ENCODE measurements at places on chromosomes 11 and 22.

DNA sequence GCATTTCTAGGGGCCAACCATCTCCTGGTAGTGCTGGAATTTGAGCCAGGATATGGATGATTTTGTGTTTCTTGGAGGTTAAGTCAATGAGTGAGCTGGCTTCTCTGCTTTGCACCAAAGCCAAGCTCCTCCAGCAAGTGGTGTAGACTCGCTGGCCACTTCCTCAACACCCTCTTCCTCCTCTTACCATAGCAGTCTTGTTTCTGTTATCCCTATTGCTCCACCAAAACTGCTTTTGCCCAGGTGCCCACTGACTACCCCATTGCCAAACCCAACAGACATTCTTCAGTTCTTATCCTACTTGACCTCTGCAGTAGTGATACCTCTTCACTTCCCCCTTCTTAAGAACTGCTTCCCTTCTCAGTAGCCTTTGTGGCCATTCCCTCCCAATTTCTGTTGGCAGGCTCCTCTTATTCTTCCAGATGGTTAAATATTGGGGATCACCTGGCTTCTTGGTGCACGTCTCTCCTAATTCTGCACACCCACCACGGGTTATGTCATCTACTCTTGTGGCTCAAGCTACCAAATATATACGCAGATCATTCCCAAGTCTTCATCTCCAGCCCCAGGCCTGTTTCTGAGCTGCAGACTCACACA lies 7.0 kb upstream of the PRG2 start:
- no peak for DNase-seq

DNA sequence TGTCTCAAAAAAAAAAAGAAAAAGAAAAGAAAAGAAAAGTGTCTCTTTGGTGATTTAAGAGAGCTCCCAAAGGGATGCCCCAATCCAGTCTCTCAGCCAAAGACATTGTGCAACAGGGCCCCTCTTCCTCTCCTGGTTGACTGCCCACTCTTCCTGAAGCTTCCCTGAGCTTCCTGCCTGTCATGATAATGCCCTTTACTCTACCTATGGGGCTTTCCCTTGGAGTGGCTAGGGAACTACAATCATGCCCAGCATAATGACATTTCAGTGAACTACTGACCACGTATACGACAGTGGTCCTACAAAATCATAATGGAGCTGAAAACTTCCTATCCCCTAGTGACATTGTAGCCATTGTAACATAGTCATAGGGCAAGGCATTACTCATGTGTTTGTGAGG lies 118.0 kb downstream of the RASSF10 start:
- no peak for DNase-seq

- no peak for DNase-seq
Measured at GRCh38 chr22:31840585-31840984, 86.8 kb downstream of the DEPDC5 start.

GRCh38 chr22:48581796-48582469 lies 1245.7 kb downstream of the BRD1 start:
- DNase-seq: no peak

- DNase-seq: no peak
Measured at GRCh38 chr11:128946648-128947047, 4.0 kb upstream of the TP53AIP1 start.

- DNase-seq: no peak
Measured at GRCh38 chr11:31895926-31896325, 84.8 kb upstream of the PAX6 start.

All from C1 segment of cervical spinal cord (tissue), 14 donors.